ENCODE measurements at places on chromosomes 13 and 19. TPM values are rescaled to one million over a fixed set of nuclear protein-coding genes. Genes with fewer than 3 reads are reported as not detected.

DNA sequence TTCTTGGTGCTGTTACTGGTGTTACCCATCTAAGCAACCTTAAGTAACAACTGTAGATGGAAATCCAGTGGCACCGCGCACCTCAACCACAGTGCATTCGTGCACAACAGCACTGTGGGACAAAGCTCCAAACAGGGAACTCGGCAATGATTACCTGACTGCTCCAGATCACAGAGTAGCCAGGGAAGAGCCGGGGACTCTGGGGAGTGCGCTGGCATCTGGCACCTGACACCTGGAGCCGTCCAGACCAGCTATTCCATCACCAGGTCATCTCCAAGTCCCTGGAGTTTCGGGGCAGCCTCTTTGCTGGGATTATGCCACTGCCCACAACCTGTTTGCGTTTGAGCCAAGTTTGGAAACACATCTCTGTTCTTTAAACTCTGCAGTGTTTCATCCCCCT, 62.0 kb downstream of the COL4A1 start:
- H3K4me3 ChIP-seq = no peak overlapping the region
- H3K4me1 ChIP-seq = peaks cover 7% of the 10 kb centered on the region
- no peaks in the 10 kb centered on the region for H3K27me3 ChIP-seq
- no peak overlapping the region for H3K27ac ChIP-seq
- H3K36me3 ChIP-seq = no peaks in the 10 kb centered on the region

- H3K4me3 ChIP-seq = no peak overlapping the region
- no peak for DNase-seq
- H3K36me3 ChIP-seq = peaks cover 3% of the 10 kb centered on the region
- peaks cover 45% of the 10 kb centered on the region for H3K4me1 ChIP-seq
- peak overlapping the region; percentile 87 for H3K27ac ChIP-seq
Measured at GRCh38 chr13:44396701-44397580, 23.3 kb downstream of the SERP2 start.

DNA sequence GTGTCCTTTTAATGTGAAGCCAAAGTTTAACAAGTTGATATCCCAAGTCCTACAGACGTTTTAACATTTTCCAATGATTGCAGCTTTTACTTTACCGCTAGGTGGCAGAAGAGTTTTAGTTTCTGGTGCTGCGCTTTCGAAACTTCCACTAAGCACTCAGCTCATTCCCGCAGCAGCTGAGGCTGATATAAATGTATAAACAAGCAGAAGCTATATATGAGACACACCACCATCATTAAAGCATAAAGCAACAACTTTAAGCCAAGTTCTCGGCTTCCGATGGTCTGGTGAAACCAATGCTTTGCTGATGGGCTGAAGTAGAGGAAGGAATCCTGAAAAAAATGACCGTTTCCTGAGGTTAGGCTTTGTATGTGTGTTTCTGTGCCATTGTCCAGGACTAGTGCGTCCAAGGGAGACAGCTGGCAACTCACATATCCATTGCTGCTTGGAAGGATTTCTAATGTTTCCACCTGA, 753.9 kb downstream of the OLFM4 start:
- H3K36me3 ChIP-seq = no peaks in the 10 kb centered on the region
- peak overlapping the region; percentile 83 for H3K4me3 ChIP-seq
- no peaks in the 10 kb centered on the region for H3K27me3 ChIP-seq
- peaks cover 13% of the 10 kb centered on the region for H3K4me1 ChIP-seq

DNA sequence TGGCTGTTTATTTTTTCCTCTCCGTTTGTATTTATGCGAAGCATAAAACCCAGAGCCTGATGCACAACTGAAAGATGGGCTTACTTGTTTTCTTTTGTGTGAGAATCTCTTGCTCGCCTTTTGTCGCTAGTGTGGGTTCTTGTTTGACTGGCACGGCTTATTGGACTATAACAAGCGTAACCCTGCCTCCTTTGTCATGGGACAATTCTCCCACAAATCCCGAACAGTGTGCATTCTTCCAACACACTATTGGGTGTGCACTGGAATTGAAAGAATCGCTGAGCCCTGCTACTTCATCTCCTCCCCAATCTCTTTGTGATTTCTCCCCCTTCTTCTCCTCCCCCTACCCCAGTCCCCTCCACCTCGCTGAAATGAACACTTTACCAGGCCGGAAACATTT, 110.8 kb downstream of the ZIC5 start:
- no peak overlapping the region for H3K27ac ChIP-seq
- peaks cover 60% of the 10 kb centered on the region for H3K4me1 ChIP-seq
- peaks cover 2% of the 10 kb centered on the region for H3K36me3 ChIP-seq
- peaks cover 83% of the 10 kb centered on the region for H3K27me3 ChIP-seq

DNA sequence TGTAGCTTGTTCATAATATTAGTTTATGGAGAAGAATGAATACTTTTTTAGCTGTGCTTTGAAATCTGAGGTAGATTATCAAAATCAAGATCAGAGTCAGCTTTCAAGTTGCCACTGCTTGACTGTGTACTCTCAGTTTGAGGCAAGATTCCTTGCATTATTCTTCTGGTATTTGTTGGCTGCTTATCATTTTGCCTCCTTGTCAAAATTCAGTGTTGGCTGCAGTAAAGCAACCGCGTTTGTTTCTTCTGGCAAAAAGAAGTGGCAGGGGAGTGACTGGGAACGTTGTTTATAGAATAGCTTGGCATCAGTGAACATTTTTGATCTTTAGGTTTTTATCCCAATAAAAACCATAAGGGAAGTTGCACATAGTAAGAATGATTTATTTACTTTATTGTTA, 419.3 kb upstream of the GPC6 start:
- H3K4me3 ChIP-seq = no peak overlapping the region
- no peaks in the 10 kb centered on the region for H3K27me3 ChIP-seq
- H3K4me1 ChIP-seq = no peaks in the 10 kb centered on the region
- no peak overlapping the region for H3K27ac ChIP-seq
- H3K36me3 ChIP-seq = no peaks in the 10 kb centered on the region

- peaks cover 93% of the 10 kb centered on the region for H3K27me3 ChIP-seq
- DNase-seq = peak; percentile 55
- peak overlapping the region; percentile 88 for H3K4me3 ChIP-seq
- no peaks in the 10 kb centered on the region for H3K36me3 ChIP-seq
Measured at GRCh38 chr13:99959540-99960230, 11.9 kb downstream of the ZIC5 start.

DNA sequence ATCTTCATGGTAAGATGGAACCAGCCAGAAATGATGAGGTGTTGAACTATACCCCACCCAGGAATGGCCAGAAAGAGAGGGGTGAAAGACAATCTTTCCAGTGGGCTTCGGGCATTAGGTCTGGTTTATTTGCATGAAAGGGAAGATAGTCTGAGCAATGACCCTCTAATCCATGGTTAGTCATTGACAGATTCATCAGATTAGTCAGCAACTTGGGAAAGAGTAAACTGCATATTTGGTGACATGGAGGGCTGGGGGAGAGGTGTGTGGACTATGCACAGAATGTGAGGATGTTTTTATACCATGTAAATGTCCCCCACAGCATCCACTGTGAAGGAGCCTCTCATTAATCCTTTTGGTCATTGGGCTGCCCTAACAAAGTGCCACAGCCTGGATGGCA, 30.1 kb upstream of the USP12 start:
- H3K27ac ChIP-seq = no peak overlapping the region
- H3K36me3 ChIP-seq = no peaks in the 10 kb centered on the region
- H3K4me3 ChIP-seq = no peak overlapping the region
- H3K27me3 ChIP-seq = no peaks in the 10 kb centered on the region
- no peak for DNase-seq

DNA sequence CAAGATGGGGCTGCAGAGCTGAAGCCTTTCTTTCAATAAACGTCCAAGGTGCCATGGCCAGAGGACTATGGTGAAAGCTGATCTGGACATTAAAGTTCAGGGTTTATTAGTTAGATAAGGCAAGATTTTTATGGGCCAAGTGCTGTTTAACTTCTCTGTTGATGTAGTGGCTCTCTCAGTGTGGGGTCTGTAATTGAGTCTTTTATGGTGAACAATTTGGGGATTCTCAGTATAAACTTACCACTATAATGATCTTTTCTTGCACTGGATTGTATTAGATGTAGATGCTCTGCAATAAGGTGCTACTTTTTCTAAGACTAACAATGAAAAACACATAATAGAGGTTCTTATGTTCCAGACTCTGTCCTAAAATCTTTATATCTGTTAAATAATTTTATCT, 190.1 kb upstream of the KLF12 start:
- no peak overlapping the region for H3K4me3 ChIP-seq
- DNase-seq = no peak
- H3K27me3 ChIP-seq = no peaks in the 10 kb centered on the region
- no peaks in the 10 kb centered on the region for H3K36me3 ChIP-seq
- H3K4me1 ChIP-seq = peaks cover 12% of the 10 kb centered on the region

DNA sequence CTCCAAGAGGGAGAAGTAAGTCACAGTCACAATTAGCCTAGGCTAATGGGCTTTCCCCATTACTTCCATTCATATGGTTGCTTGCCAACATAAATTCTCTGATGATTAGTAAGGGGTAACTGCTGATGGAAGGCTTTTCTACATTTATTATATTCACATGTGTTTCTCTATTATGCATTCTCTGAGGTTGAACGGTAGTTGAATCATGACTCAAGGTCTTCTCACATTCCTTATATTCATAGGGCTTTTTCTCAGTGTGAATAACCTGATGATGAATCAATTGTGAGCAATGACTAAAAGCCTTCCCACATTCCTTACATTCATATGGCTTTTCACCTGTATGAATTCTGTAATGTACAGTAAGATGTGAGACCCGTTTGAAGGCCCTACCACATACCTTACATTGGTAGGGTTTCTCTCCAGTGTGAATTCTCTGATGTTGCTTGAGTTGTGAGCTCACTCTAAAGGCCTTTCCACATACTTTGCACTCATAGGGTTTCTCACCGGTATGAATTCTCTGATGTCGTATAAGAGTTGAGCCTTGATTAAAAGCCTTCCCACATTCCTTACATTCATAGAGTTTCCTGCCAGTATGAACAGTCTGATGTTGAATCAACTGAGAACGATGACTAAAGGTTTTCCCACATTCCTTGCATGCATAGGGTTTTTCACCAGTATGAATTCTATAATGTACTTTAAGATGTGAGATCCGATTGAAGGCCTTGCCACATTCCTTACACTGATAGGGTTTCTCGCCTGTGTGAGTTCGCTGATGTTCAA, 9.3 kb downstream of the ZNF582 start:
- H3K36me3 ChIP-seq = peaks cover 66% of the 10 kb centered on the region
- H3K27me3 ChIP-seq = no peaks in the 10 kb centered on the region
- H3K27ac ChIP-seq = no peak overlapping the region
- no peak for DNase-seq
- no peak overlapping the region for H3K4me3 ChIP-seq

DNA sequence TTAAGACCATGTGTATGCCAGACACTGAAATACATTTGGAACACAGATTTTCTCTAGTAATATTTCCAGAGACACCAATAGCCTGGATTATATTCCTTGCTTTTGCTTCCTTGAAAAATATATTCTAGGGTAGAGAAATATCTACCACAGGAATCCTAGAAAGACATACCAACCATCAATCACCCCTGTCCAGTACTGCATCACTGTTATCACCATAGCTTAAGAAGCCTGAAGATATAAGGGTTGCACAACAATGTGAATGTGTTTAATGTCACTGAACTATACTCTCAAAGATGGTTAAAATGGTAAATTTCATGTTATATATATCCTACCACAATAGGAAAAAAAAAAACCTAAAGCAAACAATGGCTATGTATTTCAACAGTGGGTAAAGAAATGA, 163.6 kb downstream of the DIAPH3 start:
- DNase-seq = no peak
- no peaks in the 10 kb centered on the region for H3K27me3 ChIP-seq
- peaks cover 8% of the 10 kb centered on the region for H3K36me3 ChIP-seq
- H3K27ac ChIP-seq = no peak overlapping the region
- H3K4me3 ChIP-seq = no peak overlapping the region
- peaks cover 5% of the 10 kb centered on the region for H3K4me1 ChIP-seq

DNA sequence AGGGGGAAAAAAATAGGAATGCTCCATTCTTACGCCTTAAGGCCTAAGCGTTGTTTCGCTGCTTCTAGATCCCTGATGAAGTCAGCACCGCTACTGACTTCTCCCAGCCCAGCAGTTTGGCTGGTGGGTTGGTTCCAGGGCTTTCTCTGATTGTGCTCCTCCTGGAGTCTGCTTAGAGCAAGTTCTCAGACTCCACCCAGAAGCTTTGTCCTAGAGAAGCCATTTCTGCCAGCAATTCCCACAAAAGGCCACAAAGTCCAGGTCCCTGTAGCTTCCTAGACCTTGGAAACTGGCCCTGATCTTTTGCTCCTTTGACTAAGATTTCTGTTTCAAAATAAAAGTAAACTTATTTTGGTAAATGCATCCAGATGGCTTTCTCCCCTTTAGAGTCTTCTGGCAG, 65.4 kb downstream of the KCTD12 start:
- DNase-seq = no peak
- no peak overlapping the region for H3K27ac ChIP-seq
- no peak overlapping the region for H3K4me3 ChIP-seq
- no peaks in the 10 kb centered on the region for H3K36me3 ChIP-seq
- peaks cover 3% of the 10 kb centered on the region for H3K27me3 ChIP-seq
- peaks cover 6% of the 10 kb centered on the region for H3K4me1 ChIP-seq

DNA sequence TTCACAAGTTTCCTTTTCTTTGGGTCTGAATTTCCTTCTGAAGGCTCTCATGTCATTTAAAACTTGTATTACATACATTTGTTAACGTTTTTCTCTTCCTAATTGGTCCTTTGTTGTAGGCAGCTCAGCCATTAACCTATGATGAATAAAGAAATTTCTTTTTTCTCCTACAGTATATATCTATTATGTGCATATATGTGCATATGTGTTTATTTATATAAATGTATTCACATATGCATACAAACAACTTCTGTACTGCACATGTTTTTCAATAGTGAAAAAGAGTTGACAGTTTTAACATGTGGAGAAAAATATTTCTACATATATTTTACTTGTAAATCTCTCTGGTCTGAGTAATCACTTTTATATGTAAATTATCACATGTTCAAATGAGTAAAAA, 1674.9 kb upstream of the PCDH20 start:
- no peaks in the 10 kb centered on the region for H3K36me3 ChIP-seq
- H3K4me3 ChIP-seq = no peak overlapping the region
- DNase-seq = no peak
- no peaks in the 10 kb centered on the region for H3K4me1 ChIP-seq
- no peak overlapping the region for H3K27ac ChIP-seq

- H3K4me3 ChIP-seq = no peak overlapping the region
- no peak for DNase-seq
- H3K4me1 ChIP-seq = peaks cover 5% of the 10 kb centered on the region
- no peaks in the 10 kb centered on the region for H3K36me3 ChIP-seq
- H3K27me3 ChIP-seq = no peaks in the 10 kb centered on the region
Measured at GRCh38 chr13:81987159-81987558, 1646.2 kb upstream of the SPRY2 start.

GRCh38 chr13:23922005-23922932, 25.0 kb upstream of the C1QTNF9B start:
- peaks cover 20% of the 10 kb centered on the region for H3K27me3 ChIP-seq
- H3K4me3 ChIP-seq = no peak overlapping the region
- H3K4me1 ChIP-seq = no peaks in the 10 kb centered on the region

GRCh38 chr19:6677495-6677882, 7.5 kb upstream of the TNFSF14 start:
- H3K4me3 ChIP-seq = peak overlapping the region; percentile 24
- no peak for DNase-seq
- peaks cover 30% of the 10 kb centered on the region for H3K27me3 ChIP-seq
- H3K36me3 ChIP-seq = no peaks in the 10 kb centered on the region
- H3K4me1 ChIP-seq = peaks cover 24% of the 10 kb centered on the region

Gene PNMA8A
- 29.9 TPM for total RNA-seq

Gene CCDC70
- not detected for total RNA-seq

Gene FFAR3
- total RNA-seq = not detected

Gene CYP4F11
- not detected for total RNA-seq

Gene ASPDH
- total RNA-seq = not detected

Gene ATP8A2
- 3.4 TPM for total RNA-seq

Gene SIGLEC14
- not detected for total RNA-seq

Gene ANGPTL8
- total RNA-seq = not detected
